ENCODE measurements at places on chromosomes 4 and X. TPM values are rescaled to one million over a fixed set of nuclear protein-coding genes. Genes with fewer than 3 reads are reported as not detected.

The GK2 gene
- total RNA-seq = not detected

The WNK3 gene
- 0.35 TPM for total RNA-seq

The SMPX gene
- not detected for total RNA-seq

The SLITRK2 gene
- total RNA-seq = not detected

The SH3TC1 gene
- total RNA-seq = 3.0 TPM

The VCX gene
- total RNA-seq = not detected

The DACH2 gene
- total RNA-seq = not detected

The CYBB gene
- 3.5 TPM for total RNA-seq

The METAP1 gene
- total RNA-seq = 69.9 TPM

The SOD3 gene
- not detected for total RNA-seq

The TTC29 gene
- total RNA-seq = not detected

The TBC1D1 gene
- 42.0 TPM for total RNA-seq

The MAOB gene
- total RNA-seq = 0.11 TPM

The NLGN4X gene
- 0.15 TPM for total RNA-seq

The PUDP gene
- total RNA-seq = 36.6 TPM

The ADH1B gene
- 1.1 TPM for total RNA-seq

The VCX3B gene
- not detected for total RNA-seq

The SLC9B1 gene
- total RNA-seq = 0.56 TPM

The HCFC1 gene
- 140 TPM for total RNA-seq

The SHROOM4 gene
- not detected for total RNA-seq

The CXCL1 gene
- total RNA-seq = not detected

The NDST3 gene
- total RNA-seq = not detected

The DRD5 gene
- not detected for total RNA-seq

The XAGE2 gene
- total RNA-seq = not detected

The SH3RF1 gene
- total RNA-seq = 1.2 TPM

The PNMA3 gene
- total RNA-seq = 1.2 TPM
